Heart right ventricle (tissue), 16 donors: ENCODE measurements at places on chromosomes 16 and 17.

GRCh38 chr17:16444258-16444886 lies 29.0 kb downstream of the TRPV2 start:
- no peaks in the 10 kb centered on the region for H3K36me3 ChIP-seq
- peaks cover 47% of the 10 kb centered on the region for H3K4me1 ChIP-seq
- H3K27ac ChIP-seq = no peak overlapping the region
- no peak for DNase-seq

DNA sequence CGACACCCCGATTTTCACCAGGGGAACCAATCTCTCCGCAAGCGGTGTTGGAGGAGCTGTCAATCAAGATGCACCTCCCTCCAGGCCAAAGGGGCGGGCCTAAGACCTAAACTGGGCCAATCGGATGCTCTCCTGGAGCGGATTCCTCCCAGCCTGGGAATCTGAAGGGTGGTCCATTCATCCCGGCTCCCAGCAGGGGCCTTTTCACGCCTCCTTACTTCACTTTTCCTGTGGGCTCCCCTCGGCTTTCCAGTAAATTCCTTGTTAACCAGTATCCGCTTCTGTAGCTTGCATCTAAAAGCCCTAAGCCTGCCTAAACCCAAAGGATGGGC lies 17.1 kb downstream of the C16orf74 start:
- no peaks in the 10 kb centered on the region for H3K27me3 ChIP-seq
- H3K27ac ChIP-seq = peak overlapping the region; percentile 15
- DNase-seq = no peak
- H3K4me3 ChIP-seq = no peak overlapping the region
- no peaks in the 10 kb centered on the region for H3K4me1 ChIP-seq

DNA sequence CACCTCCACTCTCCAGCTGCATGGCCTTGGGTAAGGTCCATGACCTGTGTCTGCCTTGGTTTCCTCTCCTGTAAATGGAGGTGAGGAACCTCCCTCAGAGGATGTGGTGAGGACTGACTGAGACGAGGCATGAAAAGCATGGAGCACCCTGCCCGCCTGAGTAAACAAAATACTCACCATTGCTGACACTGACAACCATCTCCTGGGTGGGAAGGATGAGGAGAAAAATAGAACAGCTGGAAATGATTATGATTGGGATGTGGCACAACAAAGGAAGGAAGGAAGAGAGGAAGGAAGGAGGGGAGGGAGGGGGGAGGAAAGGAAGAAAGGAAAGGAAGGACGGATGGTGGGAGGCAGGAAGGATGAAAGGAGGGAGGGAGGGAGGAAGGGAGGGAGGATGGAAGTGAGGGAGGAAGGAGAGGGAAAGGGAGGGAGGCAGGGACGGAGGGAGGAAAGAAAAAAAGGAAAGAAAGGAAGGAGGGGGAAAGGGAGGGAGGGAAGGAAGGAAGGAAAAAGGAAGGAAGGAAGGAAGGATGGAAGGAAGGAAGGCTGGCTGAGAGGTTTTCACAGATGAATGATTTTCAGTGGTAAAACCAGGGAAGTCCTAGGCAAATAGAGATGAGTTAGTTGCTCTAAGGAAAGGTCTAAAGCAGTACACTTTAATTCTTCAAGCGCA lies 276.5 kb upstream of the XYLT1 start:
- DNase-seq = no peak
- H3K4me1 ChIP-seq = no peaks in the 10 kb centered on the region
- H3K36me3 ChIP-seq = no peaks in the 10 kb centered on the region
- H3K27me3 ChIP-seq = peaks cover 42% of the 10 kb centered on the region
- H3K27ac ChIP-seq = no peak overlapping the region
- no peak overlapping the region for H3K4me3 ChIP-seq

DNA sequence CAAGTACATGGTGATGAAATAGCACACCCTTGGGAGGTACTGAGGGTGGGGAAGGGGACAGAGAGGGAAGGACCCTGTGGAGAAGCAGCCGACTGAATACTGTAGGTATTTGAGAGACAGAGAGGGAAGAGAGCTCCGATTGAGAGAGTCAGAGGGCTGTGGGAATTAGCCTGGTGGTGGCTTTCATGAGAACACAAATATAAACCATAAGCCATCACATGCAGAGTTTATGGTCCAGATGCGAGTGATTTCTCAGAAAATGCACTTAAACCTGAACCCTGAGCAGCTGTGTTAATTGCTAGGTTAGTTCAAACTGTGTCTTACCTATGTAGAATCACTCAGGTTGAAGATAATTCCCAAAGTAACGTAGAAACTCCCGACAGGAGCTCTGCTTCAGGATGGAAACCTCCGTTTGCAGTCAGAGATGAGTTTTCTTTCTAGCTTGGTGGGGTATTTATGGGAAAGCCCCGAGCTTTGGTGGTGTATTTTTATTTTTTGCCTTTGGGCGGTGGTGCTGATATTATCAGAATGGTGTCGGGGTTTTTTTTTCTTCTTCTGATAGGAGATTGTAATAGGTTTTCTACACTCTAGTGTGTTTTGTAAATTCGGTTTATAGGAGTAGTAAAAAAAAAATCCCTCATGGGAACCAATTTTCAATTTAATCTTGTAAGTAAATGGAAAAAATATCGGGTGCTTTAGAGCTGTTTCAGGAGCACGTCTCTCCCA lies 184.9 kb upstream of the CACNG5 start:
- H3K4me1 ChIP-seq = no peaks in the 10 kb centered on the region
- H3K27me3 ChIP-seq = no peaks in the 10 kb centered on the region
- peaks cover 15% of the 10 kb centered on the region for H3K36me3 ChIP-seq
- H3K4me3 ChIP-seq = no peak overlapping the region

DNA sequence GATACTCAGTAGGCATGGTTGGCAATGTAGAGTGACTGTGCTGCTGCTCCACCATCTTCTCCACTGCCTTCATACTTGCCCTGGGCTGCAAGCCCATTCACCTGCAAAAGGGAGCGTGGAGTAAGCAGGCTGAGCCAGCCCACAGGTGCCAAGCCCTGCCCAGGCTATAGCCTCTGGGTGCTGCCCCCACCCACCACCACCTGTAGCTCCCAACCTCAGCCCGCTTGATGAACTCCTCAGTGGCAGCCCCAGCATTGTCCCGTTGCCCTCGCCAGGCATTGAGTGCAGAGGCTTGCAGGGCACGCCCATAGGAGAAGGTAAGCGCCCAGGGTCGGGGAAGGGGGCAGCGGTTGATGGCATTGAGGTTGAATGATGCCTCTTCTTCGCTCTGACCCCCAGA lies 2.2 kb upstream of the PIGS start:
- no peak for DNase-seq
- peaks cover 33% of the 10 kb centered on the region for H3K4me1 ChIP-seq
- no peak overlapping the region for H3K4me3 ChIP-seq
- H3K36me3 ChIP-seq = peaks cover 8% of the 10 kb centered on the region
- H3K27me3 ChIP-seq = no peaks in the 10 kb centered on the region

DNA sequence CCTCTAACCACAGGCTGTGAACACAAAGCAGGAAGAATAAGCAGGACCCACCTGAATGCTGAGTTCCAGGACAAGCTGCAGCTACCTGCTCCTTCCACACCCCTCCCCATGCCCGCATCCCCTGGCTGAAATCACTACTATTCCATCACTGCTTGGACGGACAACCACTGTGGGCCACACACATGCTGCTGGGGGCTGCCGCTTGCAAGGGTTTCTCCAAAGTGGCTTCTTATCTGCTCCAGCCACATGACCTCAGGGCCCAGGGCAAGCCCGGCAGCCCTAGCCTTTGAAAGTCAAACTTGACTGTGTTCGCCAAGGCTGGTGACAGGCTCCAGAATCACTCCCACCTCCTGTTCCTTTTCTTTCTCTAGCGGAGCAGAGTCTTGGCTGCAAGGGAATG lies 18.4 kb downstream of the FA2H start:
- H3K4me3 ChIP-seq = no peak overlapping the region
- H3K27ac ChIP-seq = no peak overlapping the region
- no peaks in the 10 kb centered on the region for H3K4me1 ChIP-seq
- DNase-seq = no peak
- H3K27me3 ChIP-seq = peaks cover 47% of the 10 kb centered on the region

GRCh38 chr17:56217921-56218320 lies 64.6 kb downstream of the ANKFN1 start:
- H3K27ac ChIP-seq = no peak overlapping the region
- DNase-seq = no peak

DNA sequence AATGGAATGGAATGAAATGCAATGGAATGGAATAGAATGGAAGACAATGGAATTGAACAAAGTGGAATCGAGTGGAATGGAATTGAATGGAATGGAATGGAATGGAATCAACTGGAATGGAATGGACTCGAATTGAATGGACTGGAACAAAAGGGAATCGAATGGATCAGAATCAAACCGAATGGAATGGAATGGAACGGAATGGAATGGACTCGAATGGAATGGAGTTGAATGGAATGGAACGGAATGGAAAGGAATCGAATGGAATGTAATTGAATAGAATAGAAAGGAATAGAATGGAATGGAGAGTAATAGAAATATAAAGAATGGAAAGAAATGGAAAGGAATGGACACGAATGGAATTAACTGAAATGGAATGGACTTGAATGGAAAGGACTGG lies 475.2 kb upstream of the WSB1 start:
- no peaks in the 10 kb centered on the region for H3K4me1 ChIP-seq
- no peaks in the 10 kb centered on the region for H3K36me3 ChIP-seq
- H3K4me3 ChIP-seq = no peak overlapping the region

GRCh38 chr17:55122114-55122513 lies 142.6 kb upstream of the HLF start:
- no peak for DNase-seq
- no peaks in the 10 kb centered on the region for H3K36me3 ChIP-seq
- H3K4me3 ChIP-seq = no peak overlapping the region
- H3K4me1 ChIP-seq = peaks cover 6% of the 10 kb centered on the region
- no peak overlapping the region for H3K27ac ChIP-seq

GRCh38 chr17:66507103-66507923 lies 204.9 kb downstream of the PRKCA start:
- H3K27me3 ChIP-seq = no peaks in the 10 kb centered on the region
- H3K4me1 ChIP-seq = peaks cover 4% of the 10 kb centered on the region
- H3K27ac ChIP-seq = no peak overlapping the region
- no peak for DNase-seq
- no peaks in the 10 kb centered on the region for H3K36me3 ChIP-seq
- H3K4me3 ChIP-seq = no peak overlapping the region

DNA sequence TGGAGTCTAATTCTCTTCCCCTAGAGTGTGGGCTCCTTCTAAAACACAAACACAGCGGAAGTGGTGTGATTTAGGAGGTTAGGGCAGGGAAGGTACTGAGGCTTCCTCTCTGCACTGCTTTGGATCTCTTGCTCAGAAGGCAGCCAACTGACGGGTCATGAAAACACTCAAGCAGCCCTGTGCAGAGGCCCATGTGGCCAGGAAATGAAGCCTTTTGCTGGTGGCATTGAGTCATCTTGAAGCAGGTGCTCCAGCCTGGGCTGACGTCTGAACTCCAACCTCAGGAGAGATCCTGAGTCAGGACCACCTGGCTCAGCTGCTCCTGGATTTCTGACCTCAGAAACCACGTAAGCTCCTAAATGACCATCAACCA lies 72.9 kb downstream of the MRM1 start:
- no peak for DNase-seq
- peaks cover 5% of the 10 kb centered on the region for H3K27me3 ChIP-seq
- no peaks in the 10 kb centered on the region for H3K36me3 ChIP-seq
- H3K4me3 ChIP-seq = no peak overlapping the region
- no peak overlapping the region for H3K27ac ChIP-seq

DNA sequence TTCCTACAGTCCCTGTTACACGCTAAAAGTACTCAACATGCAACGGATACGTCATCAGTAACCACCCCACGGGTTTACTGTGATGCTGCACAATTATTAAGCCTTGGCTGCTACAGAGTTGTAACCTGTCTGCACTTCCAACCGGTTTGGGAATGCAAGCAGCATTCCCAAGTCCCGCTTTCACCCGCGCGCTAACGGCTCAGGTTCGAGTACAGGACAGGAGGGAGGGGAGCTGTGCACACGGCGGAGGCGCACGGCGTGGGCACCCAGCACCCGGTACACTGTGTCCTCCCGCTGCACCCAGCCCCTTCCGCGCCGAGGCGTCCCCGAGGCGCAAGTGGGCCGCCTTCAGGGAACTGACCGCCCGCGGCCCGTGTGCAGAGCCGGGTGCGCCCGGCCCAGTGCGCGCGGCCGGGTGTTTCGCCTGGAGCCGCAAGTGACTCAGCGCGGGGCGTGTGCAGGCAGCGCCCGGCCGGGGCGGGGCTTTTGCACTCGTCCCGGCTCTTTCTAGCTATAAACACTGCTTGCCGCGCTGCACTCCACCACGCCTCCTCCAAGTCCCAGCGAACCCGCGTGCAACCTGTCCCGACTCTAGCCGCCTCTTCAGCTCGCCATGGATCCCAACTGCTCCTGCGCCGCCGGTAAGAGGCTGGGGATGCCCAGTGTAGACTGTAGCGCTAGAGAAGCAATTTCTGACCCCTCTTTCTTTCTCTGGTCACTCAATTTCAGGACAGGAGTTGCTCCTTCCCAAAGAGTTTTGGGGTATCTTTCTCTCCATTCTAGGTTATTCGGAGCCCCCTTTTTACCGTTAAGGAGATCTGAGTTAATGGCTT lies at the start of gene MT2A:
TSS of gene MT2A (plus strand) at position 542 of the 833 bp plus-strand sequence. CDS start at position 614, 72 bp downstream.
- peak within 1 kb of the TSS; percentile 98 for H3K27ac ChIP-seq
- H3K4me3 ChIP-seq = peak within 1 kb of the TSS; percentile 74
- H3K27me3 ChIP-seq = no peaks in the 10 kb centered on the region
- DNase-seq = peak; percentile 96

- H3K27ac ChIP-seq = peak overlapping the region; percentile 79
- no peak for DNase-seq
- no peak overlapping the region for H3K4me3 ChIP-seq
- H3K36me3 ChIP-seq = no peaks in the 10 kb centered on the region
Measured at GRCh38 chr17:78981010-78981888, 1.5 kb upstream of the LGALS3BP start.
